ENCODE measurements at places on chromosomes 12 and 14.

DNA sequence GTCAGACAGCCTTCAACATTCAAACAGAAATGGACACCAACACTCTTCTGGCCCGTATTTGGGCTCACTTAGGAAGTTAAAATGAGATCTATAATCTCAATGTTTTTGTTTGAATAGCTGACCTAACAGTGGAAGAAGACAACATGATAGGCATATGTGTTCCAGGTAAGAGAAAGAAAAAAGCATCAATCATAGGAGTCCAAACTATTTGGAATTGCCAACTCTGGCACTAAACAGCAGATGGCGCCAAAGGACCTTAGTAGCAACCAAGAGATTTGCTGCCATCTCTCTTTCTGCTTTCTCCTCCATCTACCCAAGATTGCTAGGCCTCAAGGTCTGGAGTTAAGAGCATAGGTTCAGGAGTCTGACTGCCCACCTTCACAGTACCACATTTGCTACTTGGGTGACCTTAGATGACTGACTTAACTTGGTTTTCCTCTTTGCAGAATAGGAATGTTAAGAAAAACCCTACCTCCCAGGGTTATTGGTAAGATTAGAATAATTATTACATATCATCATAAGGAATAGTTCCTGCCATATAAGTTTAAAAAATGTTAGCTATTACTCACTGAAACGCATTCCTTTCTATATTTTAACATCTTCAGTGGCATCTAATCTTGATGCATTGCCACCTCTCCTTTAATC lies 30.2 kb downstream of the PEX5 start:
- DNase-seq = peak; percentile 50

- no peak for DNase-seq
These were observed 83.2 kb downstream of the BCL11B start for GRCh38 chr14:99188731-99189191.

- no peak for DNase-seq
These were observed 98.5 kb upstream of the NEDD1 start for GRCh38 chr12:96808587-96808986.

- DNase-seq = no peak
These were observed 145.9 kb downstream of the ETV6 start for GRCh38 chr12:11795192-11795912.

DNA sequence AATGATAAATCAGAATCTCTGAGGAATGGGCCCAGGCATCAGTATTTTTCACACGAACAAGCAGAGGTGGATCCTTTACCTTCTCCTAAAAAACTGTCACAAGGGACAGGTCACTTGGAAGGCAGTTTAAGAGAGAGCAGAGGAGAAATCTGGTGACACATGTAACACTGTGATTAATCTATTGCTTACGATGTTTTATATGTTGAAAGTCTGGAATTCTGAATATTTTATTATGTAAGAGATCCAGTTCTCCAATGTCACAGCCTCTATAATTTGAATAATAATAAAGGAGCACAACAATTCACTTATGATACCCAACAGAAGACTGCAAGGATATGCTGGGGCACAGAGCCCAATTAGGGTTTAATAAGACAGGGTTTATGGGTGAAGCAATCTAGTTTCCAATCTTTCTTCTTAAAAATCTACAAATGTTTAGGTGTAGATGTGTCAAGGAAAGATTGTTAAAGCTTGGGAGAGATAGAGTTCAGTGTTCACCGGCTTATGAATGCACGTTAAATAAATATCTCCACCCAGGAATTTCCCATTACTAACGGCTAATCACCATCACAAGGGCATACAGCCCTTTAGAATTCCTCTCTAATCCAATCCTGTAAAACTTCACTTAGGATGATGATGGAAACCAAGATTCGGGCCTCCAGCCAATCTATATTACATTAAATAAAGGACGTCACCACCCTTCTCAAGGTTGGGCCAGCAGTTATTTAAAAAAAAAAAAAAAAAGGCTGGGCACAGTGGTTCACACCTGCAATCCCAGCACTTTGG lies 23.4 kb downstream of the DUSP16 start:
- DNase-seq = no peak

GRCh38 chr12:5455045-5455444 lies 23.1 kb downstream of the NTF3 start:
- DNase-seq = no peak

- DNase-seq = no peak
These were observed 15.4 kb upstream of the ANKLE2 start for GRCh38 chr12:132776816-132777568.

DNA sequence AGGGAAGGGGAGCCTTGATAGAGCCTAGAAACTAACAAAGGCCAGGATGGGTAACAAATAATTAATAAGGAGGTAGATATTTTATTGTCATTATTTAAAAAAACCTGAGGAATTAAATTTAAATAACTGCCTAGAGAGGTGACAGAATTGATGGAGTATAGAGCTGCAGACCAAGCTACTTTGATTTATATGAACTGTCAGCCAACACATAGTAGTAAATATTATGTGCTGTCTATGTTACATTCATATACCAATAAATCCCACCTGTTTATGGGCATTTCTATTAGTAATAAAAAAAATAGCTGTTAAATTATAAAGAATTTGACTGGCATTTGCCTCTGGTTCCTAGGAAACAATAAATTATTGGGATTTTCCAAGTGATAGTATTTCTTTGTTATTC lies 37.7 kb downstream of the TSPAN19 start:
- no peak for DNase-seq

DNA sequence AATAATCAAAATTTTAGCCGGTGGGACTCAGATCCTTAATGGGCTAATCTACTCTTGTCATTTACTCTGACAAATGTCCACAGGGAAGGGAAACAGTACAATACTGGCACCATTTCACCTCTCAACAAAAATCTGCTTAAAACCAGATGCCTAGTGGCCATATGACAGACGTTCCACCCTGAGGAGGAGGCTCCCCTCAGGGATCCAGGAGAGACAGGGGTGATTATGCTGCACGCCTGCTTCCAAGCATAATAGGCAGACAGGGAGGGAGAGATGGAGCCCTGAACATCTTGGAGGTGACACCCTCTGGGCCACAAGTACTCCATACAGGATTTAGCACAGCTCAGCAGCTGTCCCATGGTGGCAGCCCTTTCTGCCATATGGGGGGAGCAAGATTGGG lies 24.8 kb upstream of the AKAP6 start:
- DNase-seq = no peak

GRCh38 chr14:45044638-45045037 lies 39.3 kb upstream of the PRPF39 start:
- DNase-seq = no peak

- DNase-seq = no peak
These were observed 43.6 kb downstream of the SYNE3 start for GRCh38 chr14:95472819-95473251.

- no peak for DNase-seq
These were observed 55.8 kb upstream of the LIMA1 start for GRCh38 chr12:50338920-50339645.
